Activated CD8-positive, alpha-beta memory T cell treated with anti-CD3 and anti-CD28 coated beads for 48 hours (primary cell): ENCODE measurements at places on chromosomes 11 and 22.
A peak's percentile ranks its signal among the peaks of the same experiment; 100 is the strongest.

GRCh38 chr11:98740321-98740720 is 280.4 kb upstream of the CNTN5 start:
- DNase-seq, result no peak

- no peak for DNase-seq
Observed at GRCh38 chr11:117855912-117856651, 20.4 kb downstream of the FXYD6 start.

GRCh38 chr11:96259134-96259830 is 83.7 kb downstream of the MAML2 start:
- DNase-seq, result no peak

GRCh38 chr11:87036756-87037449 is 831 bp upstream of the TMEM135 start:
- peak; percentile 8 for DNase-seq

DNA sequence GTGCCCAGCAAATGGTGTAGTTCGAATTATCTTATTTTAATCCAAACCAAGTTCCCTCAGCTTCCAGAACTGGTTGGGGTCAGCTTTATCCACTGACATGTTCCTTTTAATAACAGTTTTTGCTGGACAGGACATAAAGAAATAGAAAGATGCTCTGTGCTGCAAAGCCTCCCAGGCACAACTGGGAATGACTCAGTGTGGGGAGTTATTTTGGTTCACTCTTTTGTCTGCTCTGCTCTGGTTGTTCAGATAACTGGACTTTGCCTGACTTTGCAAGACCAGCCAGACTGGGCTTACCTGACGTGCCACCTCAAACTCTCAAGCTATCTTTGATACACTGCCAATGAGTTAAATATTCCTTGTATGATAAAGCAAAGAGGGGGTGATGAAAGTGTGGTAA is 25.6 kb downstream of the SEZ6L start:
- no peak for DNase-seq

GRCh38 chr11:91272089-91272488 is 952.5 kb upstream of the FAT3 start:
- no peak for DNase-seq

- DNase-seq, result no peak
Observed at GRCh38 chr22:32971276-32971675, 86.9 kb downstream of the SYN3 start.

- DNase-seq, result no peak
Observed at GRCh38 chr11:64245797-64246620, 734 bp downstream of the PPP1R14B start.

- no peak for DNase-seq
Observed at GRCh38 chr11:19209617-19210370, 8.0 kb upstream of the CSRP3 start.

- DNase-seq, result no peak
Observed at GRCh38 chr11:111922803-111923202, 4.1 kb downstream of the C11orf52 start.

DNA sequence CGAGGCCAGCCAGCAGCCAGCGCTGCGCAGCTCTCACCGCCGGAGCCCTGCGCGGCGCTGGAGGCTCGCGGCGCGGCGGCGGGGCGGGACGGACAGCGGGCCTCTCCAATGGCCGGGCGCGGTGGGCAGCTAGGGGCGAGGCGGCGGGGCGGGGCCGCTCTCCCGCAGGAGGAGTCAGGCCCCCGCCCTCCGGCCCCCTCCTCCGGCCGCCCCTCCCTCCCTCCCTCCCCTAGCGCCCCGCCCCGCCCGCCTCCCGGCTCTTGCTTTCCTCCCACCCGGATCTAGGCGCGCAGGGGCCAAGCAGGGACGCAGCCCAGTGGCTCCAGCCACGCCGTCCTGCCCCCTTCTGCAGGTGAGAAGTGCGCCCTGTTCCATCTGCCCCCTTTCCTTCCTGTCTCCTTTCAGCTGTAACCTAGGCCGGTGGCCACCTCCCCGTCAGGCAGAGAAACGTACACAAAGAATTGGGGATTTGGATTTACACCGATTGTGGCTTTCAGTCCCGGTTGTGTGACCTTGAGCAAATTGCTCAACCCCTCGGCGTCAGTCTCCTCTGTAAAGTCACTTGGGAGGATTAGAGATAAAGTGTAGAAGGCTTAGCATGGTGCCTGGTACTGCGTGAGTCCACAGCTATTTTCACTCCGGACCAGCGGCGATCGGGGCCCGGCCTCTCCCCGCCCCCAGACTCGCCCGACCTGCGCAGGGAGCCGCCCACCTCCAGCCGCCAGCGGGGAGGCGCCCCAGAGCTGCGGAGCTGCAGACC is at the start of gene FZD4:
TSS of gene FZD4 (minus strand) at position 35 of the 760 bp plus-strand sequence. CDS start 310 bp downstream, outside the sequence.
- DNase-seq, result peak; percentile 46

DNA sequence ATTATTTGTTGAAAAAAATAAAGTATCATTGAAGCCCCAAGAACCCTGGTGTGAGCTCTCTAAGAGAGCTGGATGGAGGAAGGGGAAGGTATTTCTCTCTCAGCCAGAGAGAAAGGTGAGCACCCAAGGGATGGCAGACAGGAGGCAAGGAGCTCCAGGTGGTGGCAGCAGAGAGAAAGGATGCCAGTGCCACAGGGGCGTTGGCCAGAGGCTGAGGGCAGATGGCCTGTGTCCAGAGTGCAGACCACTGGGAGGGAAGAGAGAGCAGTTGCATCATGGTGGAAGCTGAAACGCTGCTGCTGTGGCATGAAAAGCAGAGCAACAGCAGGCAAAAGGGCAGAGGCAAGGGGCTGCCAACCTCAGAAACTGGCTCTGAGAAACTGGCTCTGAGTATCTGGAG is 8.5 kb downstream of the SPON1 start:
- no peak for DNase-seq

DNA sequence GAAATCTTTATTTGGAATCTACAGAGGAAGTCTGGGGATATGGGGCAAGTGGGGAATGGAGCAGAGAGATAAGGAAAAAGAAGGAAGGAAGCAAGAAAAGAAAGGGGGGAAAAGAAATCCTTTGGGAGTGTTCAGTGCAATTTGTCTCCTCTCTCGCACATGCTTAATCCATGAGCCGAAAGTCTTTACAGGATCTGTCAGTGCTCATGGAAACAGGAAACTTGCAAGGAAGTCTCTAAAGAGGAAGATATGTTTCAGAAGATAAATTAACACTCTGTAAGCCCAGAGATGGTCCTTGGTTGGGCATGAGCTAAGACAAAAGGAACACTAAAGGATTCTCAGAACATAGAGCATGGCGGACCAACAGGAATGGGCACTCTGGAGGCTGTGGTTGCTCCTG is 47.9 kb upstream of the FLI1 start:
- no peak for DNase-seq

GRCh38 chr11:114307524-114308203 is 11.5 kb downstream of the NNMT start:
- DNase-seq, result no peak

GRCh38 chr22:48941903-48942575 is 885.6 kb downstream of the BRD1 start:
- no peak for DNase-seq
